Activated CD8-positive, alpha-beta T cell treated with anti-CD3 and anti-CD28 coated beads, Interleukin-2, amount 10 ng/mL, durations not matched to agents 7 days and 5 days (primary cell): ENCODE measurements at places on chromosomes 16 and 17. TPM values are rescaled to one million over a fixed set of nuclear protein-coding genes. Genes with fewer than 3 reads are reported as not detected.

The TEDC2 gene
- total RNA-seq: 32.9 TPM

- DNase-seq: no peak
- H3K27ac ChIP-seq: no peak overlapping the region
- peaks cover 11% of the 10 kb centered on the region for H3K36me3 ChIP-seq
- H3K4me3 ChIP-seq: no peak overlapping the region
- peaks cover 5% of the 10 kb centered on the region for H3K4me1 ChIP-seq
Observed at GRCh38 chr17:13996276-13996675, 73.0 kb upstream of the COX10 start.

The CCDC78 gene
- total RNA-seq: 3.9 TPM

DNA sequence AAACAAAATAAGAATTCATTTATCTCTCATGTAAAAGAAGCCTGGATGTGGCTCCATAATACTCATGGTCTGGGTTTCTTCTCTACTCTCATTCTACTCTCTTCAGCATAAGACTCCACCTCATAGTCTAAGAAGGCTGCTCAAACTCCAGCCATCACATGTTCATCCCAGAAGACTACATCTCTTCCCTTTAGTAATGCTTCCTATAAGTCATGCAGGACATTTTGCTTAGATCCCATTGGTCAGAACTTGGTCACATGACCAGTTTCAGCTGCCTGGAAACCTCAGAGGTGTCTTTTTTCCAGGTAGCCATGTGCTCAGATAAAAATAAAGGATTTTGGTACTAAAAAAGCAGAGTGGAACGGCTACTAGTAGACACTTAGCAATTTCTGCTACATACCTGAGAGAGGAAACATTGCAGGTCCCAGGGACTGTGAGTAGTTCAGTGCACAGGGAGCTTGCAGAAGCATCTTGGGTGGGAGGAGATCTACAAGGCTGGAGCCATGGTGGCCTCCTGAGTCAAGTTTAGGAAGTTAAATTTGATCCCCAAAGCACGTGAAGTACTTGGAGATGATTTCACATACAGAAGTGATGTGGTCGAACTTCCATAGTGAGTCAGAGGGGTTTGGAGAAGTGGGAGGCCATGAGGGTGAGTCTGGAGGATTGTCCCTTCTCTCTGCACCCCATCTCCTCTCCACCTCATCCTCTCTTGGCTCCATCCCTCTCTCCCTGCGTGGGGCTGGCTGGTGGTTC lies 110.2 kb downstream of the CCDC182 start:
- H3K4me3 ChIP-seq: no peak overlapping the region
- H3K36me3 ChIP-seq: peaks cover 34% of the 10 kb centered on the region

The VAT1L gene
- not detected for total RNA-seq

DNA sequence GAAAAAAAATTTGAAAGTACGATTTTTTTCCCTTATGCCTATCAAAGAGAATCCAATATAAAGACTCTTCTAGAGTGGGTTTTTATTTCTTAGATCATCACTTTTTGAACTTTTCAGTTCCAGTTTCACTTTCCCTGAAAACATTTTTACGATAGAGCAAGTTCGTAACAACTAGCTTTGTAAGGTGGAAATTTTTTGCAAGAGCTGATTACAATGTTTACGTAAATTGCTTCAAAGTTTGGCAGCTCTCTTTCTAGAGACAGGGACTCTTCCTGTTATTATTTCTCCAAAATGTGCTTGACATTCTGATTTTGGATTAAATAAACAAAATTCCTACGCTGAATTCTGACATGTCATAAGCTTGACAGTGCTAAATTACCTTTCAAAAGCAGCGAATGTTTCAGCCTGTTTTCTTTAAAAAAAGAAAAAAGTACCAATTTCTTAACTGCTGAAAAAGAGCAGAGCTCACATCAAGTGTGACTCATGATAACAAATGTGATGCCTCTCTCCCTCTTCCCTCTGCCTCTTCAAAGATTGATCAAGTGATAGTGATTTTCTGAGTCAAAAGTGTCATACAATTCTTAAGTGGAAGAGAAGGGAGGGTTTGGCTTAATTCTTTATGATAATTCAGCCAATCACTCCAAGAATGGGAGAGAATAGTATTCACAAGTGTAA lies 175.2 kb downstream of the KCNJ2 start:
- H3K27ac ChIP-seq: no peak overlapping the region
- H3K4me1 ChIP-seq: peaks cover 13% of the 10 kb centered on the region
- H3K36me3 ChIP-seq: no peaks in the 10 kb centered on the region
- DNase-seq: no peak

GRCh38 chr16:22628994-22629393 lies 118.3 kb downstream of the NPIPB5 start:
- H3K27me3 ChIP-seq: peaks cover 3% of the 10 kb centered on the region
- no peaks in the 10 kb centered on the region for H3K36me3 ChIP-seq
- H3K4me3 ChIP-seq: no peak overlapping the region
- no peak overlapping the region for H3K27ac ChIP-seq
- no peak for DNase-seq

- peaks cover 36% of the 10 kb centered on the region for H3K36me3 ChIP-seq
- H3K27ac ChIP-seq: peak overlapping the region; percentile 50
- H3K4me3 ChIP-seq: no peak overlapping the region
- H3K4me1 ChIP-seq: peaks cover 56% of the 10 kb centered on the region
- DNase-seq: no peak
- H3K27me3 ChIP-seq: no peaks in the 10 kb centered on the region
Observed at GRCh38 chr17:57288773-57289121, 32.4 kb downstream of the MSI2 start.

- no peak for DNase-seq
- H3K36me3 ChIP-seq: no peaks in the 10 kb centered on the region
- H3K27ac ChIP-seq: no peak overlapping the region
- no peaks in the 10 kb centered on the region for H3K27me3 ChIP-seq
Observed at GRCh38 chr16:19269098-19269497, 16.4 kb upstream of the CLEC19A start.

- H3K36me3 ChIP-seq: peaks cover 14% of the 10 kb centered on the region
- no peaks in the 10 kb centered on the region for H3K27me3 ChIP-seq
- peak overlapping the region; percentile 94 for H3K4me3 ChIP-seq
- no peak for DNase-seq
- H3K4me1 ChIP-seq: peaks cover 45% of the 10 kb centered on the region
Observed at GRCh38 chr17:60391471-60392041, 377 bp downstream of the USP32 start.

DNA sequence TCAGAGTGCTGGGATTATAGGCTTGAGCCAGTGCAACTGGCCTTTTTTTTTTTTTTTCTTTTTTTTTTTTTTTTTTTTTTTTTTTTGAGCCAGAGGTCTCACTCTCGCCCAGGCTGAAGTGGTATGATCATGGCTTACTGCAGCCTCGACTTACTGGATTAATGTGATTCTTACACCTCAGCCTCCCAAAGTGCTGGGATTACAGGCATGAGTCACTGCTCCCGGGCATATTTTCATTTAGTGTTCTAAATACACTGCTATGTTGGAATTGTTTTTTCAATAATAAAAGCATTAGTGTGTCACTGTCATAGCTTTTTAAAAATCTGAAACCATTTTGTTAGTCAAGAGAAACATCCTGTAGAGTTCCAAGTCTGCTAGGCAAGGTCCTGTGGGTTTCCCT lies 40.3 kb downstream of the NDE1 start:
- H3K27me3 ChIP-seq: no peaks in the 10 kb centered on the region
- no peaks in the 10 kb centered on the region for H3K4me1 ChIP-seq
- no peak for DNase-seq
- no peak overlapping the region for H3K4me3 ChIP-seq
- no peak overlapping the region for H3K27ac ChIP-seq

The HOXB7 gene
- 0.91 TPM for total RNA-seq

GRCh38 chr16:72508191-72508590 lies 336.2 kb upstream of the PMFBP1 start:
- no peak overlapping the region for H3K27ac ChIP-seq
- H3K4me3 ChIP-seq: no peak overlapping the region
- no peaks in the 10 kb centered on the region for H3K36me3 ChIP-seq
- H3K27me3 ChIP-seq: no peaks in the 10 kb centered on the region
- no peaks in the 10 kb centered on the region for H3K4me1 ChIP-seq

The CIITA gene
- total RNA-seq: 23.3 TPM

The EME1 gene
- total RNA-seq: 23.5 TPM

GRCh38 chr17:64058621-64059020 lies 38.2 kb upstream of the ICAM2 start:
- H3K4me3 ChIP-seq: no peak overlapping the region
- H3K4me1 ChIP-seq: peaks cover 48% of the 10 kb centered on the region
- no peak overlapping the region for H3K27ac ChIP-seq
- no peak for DNase-seq

GRCh38 chr16:13906168-13907089 lies 13.5 kb upstream of the ERCC4 start:
- H3K4me1 ChIP-seq: peaks cover 6% of the 10 kb centered on the region
- no peak overlapping the region for H3K4me3 ChIP-seq
- DNase-seq: no peak
- no peaks in the 10 kb centered on the region for H3K36me3 ChIP-seq
- H3K27ac ChIP-seq: no peak overlapping the region

The CACNA1H gene
- 0.92 TPM for total RNA-seq

The IGSF6 gene
- 0.34 TPM for total RNA-seq

DNA sequence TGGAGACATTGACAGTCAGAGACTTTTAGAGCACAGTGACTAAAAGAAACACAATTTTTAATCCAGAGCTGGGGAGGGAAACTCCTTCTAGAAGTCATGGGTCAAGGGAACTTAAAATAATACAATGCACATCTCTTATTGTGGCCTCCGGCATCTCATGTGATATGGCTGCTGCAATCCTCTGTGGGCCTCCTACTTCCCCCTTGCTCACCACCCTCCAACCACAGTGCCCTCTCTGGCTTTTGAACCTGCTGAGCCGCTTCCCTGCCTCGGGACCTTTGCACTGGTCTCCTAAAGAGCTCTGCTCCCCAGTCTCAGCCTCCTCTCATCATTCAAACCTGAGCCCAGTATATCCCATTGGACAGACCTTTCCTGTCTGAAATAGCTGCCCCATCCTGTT lies 47.6 kb downstream of the HS3ST2 start:
- H3K27me3 ChIP-seq: peaks cover 13% of the 10 kb centered on the region
- no peaks in the 10 kb centered on the region for H3K36me3 ChIP-seq
- no peak for DNase-seq
- no peak overlapping the region for H3K27ac ChIP-seq
- H3K4me3 ChIP-seq: no peak overlapping the region

DNA sequence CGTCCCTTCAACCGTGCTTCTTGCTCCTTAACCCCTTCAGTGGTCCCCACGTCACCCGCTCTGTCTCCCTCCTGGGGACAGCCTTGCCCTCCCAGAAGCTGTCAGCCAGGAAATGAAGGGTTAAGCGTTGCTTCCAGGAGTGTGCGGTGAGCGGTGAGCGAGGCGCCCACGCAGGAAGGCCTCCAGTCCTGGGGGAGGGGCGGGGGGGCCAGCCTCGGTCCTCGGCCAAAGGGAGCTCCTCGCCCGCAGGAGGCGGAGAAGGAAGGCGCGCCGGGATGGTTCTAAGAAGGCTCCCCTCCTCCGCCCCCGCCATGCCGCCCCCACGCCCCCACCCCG lies 2.3 kb downstream of the RBFOX3 start:
- no peak overlapping the region for H3K27ac ChIP-seq
- DNase-seq: no peak
- H3K4me3 ChIP-seq: no peak overlapping the region
- H3K27me3 ChIP-seq: peaks cover 28% of the 10 kb centered on the region

DNA sequence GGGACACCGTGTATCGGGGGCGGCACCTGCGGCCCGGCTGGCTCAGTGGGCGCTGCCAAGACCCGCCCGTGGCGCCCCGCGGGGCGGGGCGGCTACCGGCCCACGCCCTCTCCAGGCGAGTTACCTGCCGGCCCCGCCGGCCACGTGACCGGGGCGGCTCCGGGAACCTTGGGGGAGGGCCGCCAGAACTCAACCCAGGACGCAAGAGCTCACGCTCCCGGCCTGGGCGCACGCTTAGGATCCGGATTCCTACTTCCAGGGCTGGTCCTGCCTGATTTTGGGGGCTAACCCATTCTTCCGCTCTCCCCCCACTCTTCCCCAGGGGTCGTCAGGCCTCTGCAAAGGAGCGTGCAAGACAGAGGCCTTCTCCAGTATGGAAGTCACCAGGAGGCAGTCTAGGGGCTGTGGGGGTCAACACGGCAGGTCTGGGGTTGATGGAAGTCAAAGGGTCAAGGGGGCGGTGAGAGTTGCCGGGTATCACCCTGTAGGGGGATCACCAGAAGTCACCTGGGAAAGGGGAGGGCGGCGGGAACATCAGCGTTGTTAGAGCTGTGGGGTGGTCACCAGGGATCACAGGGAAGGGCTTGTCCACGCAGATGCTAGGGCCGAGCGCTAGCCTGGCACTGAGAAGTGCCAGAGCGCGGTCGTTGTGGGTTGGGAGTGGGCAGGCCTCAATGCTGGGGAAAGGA lies 354 bp upstream of the ESRP2 start:
- peaks cover 47% of the 10 kb centered on the region for H3K4me1 ChIP-seq
- H3K27me3 ChIP-seq: no peaks in the 10 kb centered on the region
- peaks cover 2% of the 10 kb centered on the region for H3K36me3 ChIP-seq
- peak; percentile 51 for DNase-seq
- peak overlapping the region; percentile 32 for H3K27ac ChIP-seq
- peak overlapping the region; percentile 89 for H3K4me3 ChIP-seq

DNA sequence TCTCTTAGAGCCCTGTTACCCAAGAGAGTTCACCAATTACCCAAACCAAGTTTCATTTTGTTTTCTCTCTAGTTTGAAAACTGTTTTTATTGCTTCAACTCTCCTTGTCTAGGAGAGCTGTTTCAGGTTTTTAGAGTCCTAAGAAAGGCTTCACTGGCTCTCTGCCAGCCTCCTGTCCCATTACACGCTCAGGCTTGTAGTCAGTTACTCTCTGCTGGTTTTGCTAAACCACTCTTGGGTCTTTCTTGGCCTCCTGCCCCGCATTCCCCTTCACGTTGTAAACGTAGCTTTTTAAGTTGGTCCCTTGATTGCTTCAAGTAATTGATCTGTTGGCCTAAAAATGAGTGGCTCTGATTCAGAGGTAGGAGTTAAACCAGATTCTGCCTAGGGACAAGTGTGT lies 529.1 kb downstream of the MAF start:
- no peak overlapping the region for H3K27ac ChIP-seq
- H3K36me3 ChIP-seq: no peaks in the 10 kb centered on the region
- H3K4me3 ChIP-seq: no peak overlapping the region
- peaks cover 9% of the 10 kb centered on the region for H3K27me3 ChIP-seq

- peak; percentile 62 for DNase-seq
- peaks cover 48% of the 10 kb centered on the region for H3K4me1 ChIP-seq
- H3K36me3 ChIP-seq: peaks cover 3% of the 10 kb centered on the region
- H3K27ac ChIP-seq: peak overlapping the region; percentile 88
Observed at GRCh38 chr17:8126491-8127066, 2.7 kb upstream of the HES7 start.

The RAMP2 gene
- not detected for total RNA-seq

- no peaks in the 10 kb centered on the region for H3K27me3 ChIP-seq
- H3K4me1 ChIP-seq: no peaks in the 10 kb centered on the region
- DNase-seq: no peak
- no peak overlapping the region for H3K4me3 ChIP-seq
Observed at GRCh38 chr16:67257486-67258160, 8.8 kb downstream of the SLC9A5 start.

- H3K36me3 ChIP-seq: no peaks in the 10 kb centered on the region
- no peak overlapping the region for H3K4me3 ChIP-seq
- DNase-seq: no peak
- peaks cover 2% of the 10 kb centered on the region for H3K27me3 ChIP-seq
Observed at GRCh38 chr17:41396340-41396739, 1.1 kb downstream of the KRT31 start.

- H3K4me1 ChIP-seq: no peaks in the 10 kb centered on the region
- DNase-seq: no peak
- no peak overlapping the region for H3K4me3 ChIP-seq
Observed at GRCh38 chr16:8523932-8524331, 66.4 kb downstream of the TMEM114 start.

The PLA2G10 gene
- total RNA-seq: not detected
